Naive B cell (primary cell): ENCODE measurements at places on chromosomes 1 and 21.

DNA sequence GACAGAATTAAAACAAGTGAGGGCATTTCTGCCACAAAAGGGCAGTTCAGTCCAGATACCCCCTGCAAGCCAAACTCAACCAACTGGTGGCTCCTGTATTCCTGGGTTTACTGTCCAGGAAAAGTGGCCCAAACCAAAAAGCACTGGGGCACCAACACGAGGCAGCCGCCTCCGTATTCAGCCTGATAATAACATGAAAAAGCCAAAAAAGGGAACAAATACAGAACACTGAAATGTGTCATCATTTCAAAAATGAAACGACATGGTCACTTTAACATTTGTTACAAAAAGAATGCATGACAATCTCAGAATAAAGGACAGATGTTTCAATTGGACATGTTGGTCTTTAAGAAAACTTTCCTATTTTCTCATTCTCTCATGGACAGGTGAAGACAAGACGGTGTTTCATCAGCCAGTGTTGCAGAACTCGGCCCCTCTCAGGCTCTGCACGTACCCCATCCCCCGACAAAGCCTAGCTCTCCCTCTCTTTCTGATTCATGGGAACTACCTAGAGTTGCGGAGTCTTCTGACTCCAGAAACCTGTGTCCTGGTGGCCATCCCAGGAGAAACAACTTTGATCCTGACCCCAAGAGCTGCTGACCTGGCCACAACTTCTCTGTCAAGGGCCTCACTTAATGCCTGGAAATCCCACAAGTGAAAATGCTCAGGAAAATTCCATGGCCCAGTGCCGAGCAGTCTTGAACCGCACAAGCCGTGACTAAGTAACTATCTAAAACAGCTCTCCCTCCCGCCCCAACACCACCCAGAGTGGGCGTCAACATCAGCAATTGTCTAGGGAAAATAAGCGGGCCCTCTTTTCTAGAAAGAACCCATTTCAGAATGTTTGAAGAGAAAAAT lies 27.1 kb downstream of the ZBTB17 start:
- DNase-seq = no peak

DNA sequence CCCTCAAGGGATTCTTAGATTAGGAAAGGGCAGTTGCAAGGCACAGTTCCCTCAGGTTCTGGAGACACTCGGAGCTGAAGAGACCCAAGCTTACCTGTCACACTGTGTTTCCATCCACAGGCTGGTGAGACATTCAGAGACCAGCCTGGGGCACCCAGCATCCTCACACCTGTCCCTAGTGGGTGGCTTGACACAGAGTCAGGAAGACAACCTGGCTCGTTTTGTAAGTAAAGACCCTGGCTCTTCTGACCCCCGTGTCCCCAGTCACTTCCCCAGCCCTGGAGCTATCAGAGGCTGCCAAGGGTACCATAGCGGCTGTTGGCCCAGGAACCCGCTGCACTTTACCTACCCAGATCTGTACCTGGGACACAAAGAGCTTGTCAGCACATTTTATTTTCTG lies 409.8 kb downstream of the MATN1 start:
- no peak for DNase-seq

DNA sequence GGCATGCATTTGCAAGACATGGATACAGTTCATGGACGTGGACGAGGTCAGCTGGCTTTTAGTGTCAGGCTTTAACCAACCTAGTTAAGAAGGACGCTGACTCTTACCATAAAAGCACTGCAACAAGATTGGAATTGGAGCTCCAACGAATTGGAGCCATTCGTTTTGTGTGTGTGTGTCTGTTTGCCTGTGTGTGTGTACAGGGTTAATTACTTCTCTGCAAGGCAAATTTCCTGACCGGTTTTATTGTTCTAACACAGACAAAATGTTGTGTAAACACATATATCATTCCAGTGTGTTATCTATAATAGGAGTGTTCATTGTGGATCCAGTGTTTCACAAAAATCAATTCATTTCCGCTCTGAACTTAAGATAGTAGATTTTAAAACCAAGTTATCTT lies 7.9 kb downstream of the ITSN1 start:
- DNase-seq = no peak

DNA sequence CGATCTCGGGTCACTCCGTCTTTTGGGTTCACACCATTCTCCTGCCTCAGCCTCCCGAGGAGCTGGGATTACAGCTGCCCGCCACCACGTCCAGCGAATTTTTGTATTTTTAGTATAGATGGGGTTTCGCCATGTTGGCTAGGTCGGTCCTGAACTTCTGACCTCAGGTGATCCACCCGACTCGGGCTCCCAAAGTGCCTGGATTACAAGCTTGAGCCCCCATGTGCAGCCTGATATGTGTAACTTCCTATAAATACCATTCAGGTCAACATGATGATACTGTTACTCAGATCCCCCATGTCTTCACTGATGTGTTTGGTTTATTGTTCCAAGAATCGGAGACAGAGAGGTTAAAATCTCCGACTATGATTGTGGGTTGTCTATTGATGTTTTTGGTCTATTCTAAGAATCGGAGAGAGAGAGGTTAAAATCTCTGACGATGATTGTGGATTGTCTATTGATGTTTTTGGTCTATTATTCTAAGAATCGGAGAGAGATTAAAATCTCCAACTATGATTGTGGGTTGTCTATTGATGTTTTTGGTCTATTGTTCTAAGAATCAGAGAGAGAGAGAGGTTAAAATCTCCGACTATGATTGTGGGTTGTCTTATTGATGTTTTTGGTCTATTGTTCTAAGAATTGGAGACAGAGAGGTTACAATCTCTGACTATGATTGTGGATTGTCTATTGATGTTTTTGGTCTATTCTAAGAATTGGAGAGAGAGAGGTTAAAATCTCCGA lies 17.0 kb downstream of the C1orf159 start:
- no peak for DNase-seq

DNA sequence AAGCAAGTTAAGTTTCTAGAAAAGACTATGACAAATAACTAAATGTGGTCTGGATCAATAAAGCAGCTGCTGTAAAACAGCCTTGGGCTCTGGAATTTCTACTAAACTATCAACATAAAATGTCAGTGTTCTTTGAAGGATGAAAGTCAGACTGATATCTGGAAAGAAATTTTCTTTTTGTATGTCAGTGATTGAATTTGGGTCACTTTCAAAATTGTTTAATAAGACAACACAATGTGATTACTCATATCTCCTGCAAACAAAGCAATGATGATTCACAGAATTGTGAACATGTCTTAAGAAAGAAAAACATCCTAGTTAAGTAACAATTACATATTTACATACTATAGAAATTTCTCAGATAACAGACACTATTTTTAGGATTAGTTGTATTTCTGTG lies 826.4 kb downstream of the PLA2G4A start:
- no peak for DNase-seq

GRCh38 chr21:16879479-16879878 lies 633.4 kb upstream of the CXADR start:
- DNase-seq = no peak

GRCh38 chr1:85225624-85226380 lies 25.0 kb upstream of the SYDE2 start:
- no peak for DNase-seq

DNA sequence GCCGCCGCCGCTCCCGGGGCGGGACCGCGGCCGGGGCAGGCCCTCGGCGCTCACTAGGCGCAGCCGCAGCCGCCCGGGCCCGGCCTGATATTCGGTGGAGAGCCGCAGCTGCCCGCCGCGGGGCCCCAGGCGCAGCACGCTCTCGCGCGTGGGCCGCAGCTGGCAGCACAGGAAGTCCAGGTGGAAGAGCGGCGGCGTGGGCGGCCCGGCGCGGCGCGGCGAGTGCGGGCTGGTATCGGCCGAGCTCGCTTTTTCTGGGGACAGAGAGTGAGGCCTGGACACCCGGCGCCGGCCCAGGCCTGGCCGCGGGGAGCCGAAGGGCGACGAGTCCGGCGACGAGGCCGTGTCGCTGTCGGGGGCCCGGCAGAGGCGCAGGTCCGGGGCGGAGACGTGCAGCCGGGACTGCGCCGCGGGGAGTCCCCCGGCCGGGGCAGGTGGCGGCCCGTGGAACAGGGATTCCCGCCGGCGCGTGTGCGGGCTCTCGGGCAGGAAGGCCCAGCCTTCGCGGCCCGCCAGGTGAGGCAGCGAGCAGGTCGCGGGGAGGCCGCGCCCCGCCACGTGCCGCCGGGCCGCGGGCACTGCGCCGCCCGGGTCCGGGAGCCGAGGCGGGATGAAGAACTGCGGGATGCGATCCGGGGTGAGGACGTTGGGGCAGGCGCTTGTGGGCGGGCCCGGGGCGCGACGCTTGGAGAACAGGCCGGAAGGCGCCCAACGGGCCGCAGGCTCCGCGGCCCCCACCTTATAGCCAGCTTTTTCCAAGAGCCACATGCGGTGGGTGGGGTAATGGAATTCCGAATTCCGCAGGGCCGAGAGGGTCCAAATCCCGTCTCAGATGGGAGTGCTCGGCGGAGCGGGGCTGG lies 1.2 kb downstream of the C2CD4D start:
- peak; percentile 58 for DNase-seq

- DNase-seq = no peak
Measured at GRCh38 chr1:85587841-85588240, 7.3 kb downstream of the CCN1 start.
